ENCODE measurements at places on chromosomes 4 and X.

- H3K4me3 ChIP-seq, result no peak overlapping the region
- no peaks in the 10 kb centered on the region for H3K27me3 ChIP-seq
- H3K36me3 ChIP-seq, result no peaks in the 10 kb centered on the region
- no peak overlapping the region for H3K27ac ChIP-seq
- no peak for DNase-seq
- H3K4me1 ChIP-seq, result no peaks in the 10 kb centered on the region
Measured at GRCh38 chr4:178823673-178824295, 1381.5 kb upstream of the AGA start.

GRCh38 chr4:94453391-94453963 lies 1.7 kb downstream of the PDLIM5 start:
- H3K36me3 ChIP-seq, result no peaks in the 10 kb centered on the region
- peak overlapping the region; percentile 93 for H3K27ac ChIP-seq
- no peak for DNase-seq
- H3K4me3 ChIP-seq, result peak overlapping the region; percentile 81

- H3K27ac ChIP-seq, result no peak overlapping the region
- no peak for DNase-seq
Measured at GRCh38 chr4:90181644-90182043, 54.5 kb downstream of the CCSER1 start.

DNA sequence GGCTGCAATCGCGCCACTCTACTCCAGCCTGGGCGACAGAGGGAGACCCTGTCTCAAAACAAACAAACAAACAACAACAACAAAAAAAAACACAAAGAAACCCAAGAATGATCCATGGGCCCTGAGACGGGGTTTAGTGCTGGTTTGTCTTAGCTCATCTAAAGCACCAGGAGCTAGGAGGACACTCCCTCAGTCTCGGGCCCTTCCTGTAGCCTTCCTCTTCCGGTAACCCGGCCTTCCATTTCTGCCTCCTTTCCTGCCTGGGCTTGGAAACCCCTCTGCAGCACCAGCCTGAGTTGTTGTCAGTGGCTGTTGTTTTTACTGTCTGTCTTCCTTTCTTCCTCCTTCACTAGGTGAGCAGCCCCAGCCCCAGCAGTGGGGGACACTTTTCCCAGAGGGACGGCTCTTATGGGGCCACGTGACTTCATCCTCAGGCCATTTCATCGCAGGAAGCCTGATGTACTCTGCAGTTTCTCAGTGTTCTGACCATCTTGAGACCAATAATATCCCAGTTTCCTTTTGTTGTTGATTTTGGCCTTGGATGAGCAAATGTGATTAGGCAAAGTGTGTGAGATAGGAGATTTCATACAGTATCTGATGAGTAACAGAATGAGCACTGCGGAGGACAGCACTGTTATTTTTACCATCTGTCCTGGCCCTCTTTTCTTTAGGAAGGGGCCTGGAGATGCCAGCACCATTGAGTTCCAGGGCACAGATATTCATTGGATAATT lies 90.1 kb downstream of the ANAPC4 start:
- H3K27ac ChIP-seq, result no peak overlapping the region
- H3K36me3 ChIP-seq, result no peaks in the 10 kb centered on the region
- no peaks in the 10 kb centered on the region for H3K27me3 ChIP-seq
- no peak overlapping the region for H3K4me3 ChIP-seq

GRCh38 chr4:94744850-94745249 lies 12.9 kb upstream of the BMPR1B start:
- no peaks in the 10 kb centered on the region for H3K27me3 ChIP-seq
- H3K4me3 ChIP-seq, result no peak overlapping the region
- no peaks in the 10 kb centered on the region for H3K4me1 ChIP-seq
- no peak overlapping the region for H3K27ac ChIP-seq
- DNase-seq, result no peak

All from gastrocnemius medialis (tissue), 4 donors.